ENCODE measurements at places on chromosomes 16 and 17.
A peak's percentile ranks its signal among the peaks of the same experiment; 100 is the strongest.

DNA sequence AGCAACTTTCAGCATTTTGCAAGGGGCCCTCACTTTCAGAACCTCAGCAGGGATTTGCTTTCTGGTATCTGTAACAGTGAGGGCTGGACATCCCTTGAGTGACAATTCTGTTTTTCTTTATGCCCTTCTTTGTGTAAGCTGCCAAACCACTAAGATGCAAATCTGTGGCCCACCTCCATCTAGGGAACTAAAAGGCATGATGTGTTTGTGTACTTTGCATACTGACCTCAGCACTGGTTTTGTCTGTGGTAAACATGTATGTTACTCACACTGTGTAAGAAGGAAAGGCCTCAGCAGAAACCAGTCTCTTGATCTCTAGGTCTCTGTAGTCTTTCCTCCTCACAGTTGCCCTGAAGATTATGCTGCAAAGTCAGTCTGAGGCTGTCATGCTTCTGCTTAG is 396.6 kb upstream of the DYNLRB2 start:
- no peak for DNase-seq

GRCh38 chr17:54153423-54153822 is 330.7 kb downstream of the KIF2B start:
- no peak for DNase-seq

DNA sequence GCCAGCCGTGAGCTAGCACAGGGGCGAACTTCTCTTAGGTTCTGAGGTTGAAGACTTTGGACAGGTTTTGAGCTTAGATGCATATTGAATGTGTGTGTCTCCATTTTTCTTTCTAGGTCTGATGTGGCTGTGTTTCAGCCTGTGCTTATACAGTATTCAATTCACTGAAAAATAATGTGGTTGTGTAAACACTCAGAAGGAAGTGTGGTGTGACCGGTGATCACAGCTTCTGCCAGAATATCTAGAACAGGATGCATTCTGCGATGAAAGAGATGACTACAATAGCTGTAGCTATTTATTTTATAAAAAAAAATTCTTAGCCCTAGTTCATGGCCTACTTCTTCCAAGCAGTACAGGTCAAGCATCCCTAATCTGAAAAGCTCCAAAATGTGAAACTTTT is 64.4 kb downstream of the MAP2K6 start:
- DNase-seq: no peak

DNA sequence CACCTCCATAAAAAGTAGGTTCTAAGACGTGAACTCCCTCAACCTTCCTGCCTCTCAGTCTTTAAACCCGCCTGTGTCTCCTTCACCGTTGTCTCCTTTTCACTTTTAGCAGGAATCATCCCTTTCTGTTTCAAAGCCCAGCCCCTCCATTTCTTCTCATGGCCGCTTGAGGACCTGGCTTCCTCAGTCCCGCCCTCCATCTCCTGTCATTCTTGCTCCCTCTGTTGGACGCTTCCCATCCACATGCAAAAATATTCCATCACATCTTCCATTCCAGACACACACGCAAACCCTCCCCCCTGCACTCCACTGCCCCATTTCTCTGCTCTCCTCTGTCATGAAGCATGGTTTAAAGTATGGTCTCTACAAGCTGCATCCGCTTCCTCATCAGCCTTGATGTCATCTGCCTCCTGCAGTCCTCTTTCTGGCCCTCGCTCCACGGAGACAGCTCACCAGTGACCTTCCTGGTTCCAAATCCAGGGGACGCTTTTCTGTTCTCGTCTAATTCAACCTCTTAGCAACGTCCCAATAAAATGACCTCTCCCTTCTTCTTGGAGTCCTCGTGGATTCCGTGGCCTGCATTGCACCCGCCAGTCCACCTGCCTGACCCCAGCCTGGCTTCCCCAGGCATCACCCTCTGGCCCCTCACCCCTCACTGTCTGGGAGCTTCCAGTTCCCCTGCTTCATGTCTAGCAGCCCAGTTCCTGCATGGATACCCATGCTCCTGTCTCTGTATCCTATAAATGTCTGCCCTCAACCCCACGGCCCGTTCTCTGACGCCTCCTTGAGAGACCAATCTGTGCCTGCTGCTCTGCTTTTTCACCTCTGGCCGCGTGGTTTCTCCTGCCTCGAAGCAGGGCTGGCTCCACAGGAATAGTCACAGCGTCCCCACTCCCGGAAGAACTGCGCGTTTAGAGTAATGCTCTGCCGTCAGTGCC is 26.2 kb downstream of the ANKRD40 start:
- peak; percentile 82 for DNase-seq

- no peak for DNase-seq
Observed at GRCh38 chr16:54542805-54543505, 256.4 kb upstream of the IRX3 start.

- DNase-seq: no peak
Observed at GRCh38 chr17:11082559-11082958, 158.5 kb upstream of the SHISA6 start.

DNA sequence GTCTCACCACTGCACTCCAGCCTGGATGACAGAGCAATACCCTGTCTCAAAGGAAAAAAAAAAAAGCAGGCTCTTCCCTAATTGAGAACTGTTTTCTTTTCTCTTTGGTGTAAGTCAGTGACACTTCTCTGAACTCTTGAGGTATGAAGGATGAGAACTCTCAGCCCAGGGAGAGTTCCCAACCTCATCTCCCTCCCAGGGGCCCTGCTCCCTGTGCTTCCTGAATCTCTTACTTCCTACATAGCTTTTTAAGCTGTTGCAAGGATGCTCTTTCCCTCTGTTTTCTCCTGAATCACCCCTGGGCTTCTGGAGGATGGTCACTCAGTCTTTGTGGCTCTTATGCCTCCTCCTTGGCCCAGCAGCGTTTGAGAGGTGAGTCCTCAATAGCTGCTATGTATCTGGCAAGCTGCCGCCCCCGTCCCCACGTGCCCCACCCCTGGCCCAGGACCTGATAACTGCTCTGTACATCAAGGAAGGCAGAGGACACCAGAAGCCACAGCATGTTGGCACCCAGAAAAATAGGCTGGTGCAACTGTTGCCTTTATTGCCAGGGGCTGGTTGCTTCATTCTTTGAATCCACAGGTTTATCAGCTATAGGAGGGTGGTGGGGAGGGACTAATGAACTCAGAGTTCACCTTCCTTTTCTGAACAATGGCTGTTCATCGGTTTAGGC is 24.0 kb downstream of the IGF2BP1 start:
- DNase-seq: no peak

DNA sequence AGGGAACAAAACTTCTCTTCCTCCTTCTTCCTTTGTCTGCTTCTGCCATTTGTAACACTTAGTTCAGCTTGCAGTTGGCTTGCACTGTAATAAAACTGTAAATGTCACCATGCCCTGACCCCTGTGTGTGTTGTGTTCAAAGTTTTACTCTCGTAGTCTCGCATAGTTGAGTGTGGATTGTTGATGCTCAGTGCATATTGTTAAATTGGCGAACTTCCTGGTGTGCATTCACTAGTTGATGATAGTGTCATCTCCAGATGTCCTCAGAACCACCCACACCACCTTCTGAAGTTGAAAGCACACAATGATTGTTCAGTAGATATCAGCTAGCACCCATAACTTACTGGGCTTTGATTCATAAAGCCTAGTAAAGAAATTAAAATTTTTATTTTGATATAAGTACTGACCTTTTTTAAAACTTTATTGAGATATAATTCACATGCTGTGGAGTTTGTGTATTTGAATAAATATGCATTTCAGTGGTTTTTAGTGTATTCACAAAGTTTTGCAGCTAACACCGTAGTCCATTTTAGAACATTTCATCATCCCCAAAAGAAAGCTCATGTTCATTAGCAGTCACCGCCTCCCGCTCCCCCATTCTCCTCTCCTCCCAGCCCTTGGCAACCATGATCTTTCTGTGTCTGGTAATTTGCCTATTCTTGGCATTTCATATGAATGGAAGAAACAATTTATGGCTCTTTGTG is 25.0 kb downstream of the USP10 start:
- DNase-seq: no peak

DNA sequence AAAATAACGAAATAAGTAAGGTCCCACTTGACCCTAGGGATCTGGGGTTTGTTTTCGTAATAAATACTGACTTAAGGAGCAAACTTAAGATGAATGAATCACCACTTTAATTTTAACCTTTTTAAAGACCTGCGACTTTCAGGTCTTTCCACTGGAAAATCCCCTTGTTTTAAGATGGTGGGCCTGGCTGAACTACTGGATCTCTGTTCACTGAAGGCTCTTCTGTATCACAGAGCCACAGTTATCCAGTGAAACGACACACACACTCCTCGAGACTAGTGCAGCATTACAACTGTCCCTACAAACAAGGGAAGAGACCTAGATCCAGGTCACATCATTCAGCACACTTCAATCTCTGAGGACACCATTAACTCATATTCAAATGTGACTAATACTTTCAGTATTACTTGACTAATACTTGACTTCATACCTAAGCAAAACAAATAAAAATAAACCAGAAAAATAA is 299.0 kb downstream of the CEP112 start:
- DNase-seq: no peak

- peak; percentile 81 for DNase-seq
Observed at GRCh38 chr17:55513885-55514590, 2.8 kb upstream of the SMIM36 start.

DNA sequence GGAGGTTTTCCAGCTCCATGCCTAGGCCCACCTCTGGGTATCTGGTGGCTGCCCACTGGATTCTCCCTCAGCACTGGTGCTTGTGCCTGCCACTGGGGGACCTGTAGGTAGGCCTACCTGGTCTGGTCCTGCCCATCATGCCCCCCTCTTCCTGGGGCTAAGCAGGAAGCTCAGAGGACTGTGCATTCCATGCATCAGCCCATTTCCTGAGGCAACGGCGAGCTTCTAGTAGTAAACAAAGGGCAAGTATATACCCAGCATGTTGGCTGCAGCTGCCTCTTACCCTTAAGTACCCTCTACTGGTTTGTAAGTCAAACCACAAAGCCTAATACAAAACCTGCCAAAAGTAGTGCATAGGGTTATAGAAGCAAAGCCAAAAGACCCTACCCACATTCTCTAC is 37.5 kb downstream of the SDR42E1 start:
- no peak for DNase-seq

DNA sequence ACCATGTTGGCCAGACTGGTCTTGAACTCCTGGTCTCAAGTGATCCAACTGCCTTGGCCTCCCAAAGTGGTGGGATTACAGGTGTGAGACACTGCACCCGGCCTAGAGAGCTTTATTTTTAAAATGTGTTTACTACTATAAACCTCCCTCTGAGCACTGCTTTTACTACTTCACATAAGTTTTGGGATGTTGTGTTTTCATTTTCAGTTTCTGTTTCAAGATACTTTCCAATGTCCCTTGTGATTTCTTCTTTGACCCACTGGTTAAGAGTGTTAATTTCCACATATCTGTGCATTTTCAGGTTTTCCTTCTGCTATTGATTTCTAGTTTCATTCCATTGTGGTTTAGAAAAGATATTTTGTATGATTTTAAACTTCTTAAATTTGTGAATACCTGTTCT is 74.4 kb downstream of the NETO2 start:
- no peak for DNase-seq

- DNase-seq: peak; percentile 68
Observed at GRCh38 chr17:6487251-6488007, 43.2 kb downstream of the PIMREG start.

- peak; percentile 88 for DNase-seq
Observed at GRCh38 chr16:4315186-4316107, at the start of gene GLIS2. GLIS2 (plus strand) TSS chr16:4316067; CDS start chr16:4332281, 16,214 bp downstream.

DNA sequence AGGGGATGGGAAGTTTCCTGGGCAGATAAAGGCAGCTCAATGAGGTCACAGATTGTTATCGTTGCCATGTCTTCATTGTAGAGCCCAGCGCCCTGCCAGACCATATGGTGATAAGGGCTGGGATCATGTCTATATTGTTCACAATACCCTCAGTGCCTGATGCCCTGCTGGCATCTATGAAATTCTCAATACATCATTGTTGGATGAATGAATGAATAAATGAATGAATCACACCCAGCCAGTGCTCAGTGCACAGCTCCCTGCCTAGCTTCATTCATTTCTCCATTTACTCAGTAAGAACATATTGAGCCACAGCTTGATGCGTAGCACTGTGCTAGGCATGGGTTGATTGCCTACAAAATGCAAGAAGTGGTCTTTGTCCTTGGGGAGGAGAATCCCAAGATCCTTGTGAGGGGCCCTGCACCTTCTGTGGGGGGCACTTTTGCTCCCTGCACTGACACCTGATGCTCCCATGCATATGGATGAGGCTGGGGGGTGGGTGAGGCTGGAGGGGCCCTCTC is 29.7 kb downstream of the MRC2 start:
- no peak for DNase-seq

DNA sequence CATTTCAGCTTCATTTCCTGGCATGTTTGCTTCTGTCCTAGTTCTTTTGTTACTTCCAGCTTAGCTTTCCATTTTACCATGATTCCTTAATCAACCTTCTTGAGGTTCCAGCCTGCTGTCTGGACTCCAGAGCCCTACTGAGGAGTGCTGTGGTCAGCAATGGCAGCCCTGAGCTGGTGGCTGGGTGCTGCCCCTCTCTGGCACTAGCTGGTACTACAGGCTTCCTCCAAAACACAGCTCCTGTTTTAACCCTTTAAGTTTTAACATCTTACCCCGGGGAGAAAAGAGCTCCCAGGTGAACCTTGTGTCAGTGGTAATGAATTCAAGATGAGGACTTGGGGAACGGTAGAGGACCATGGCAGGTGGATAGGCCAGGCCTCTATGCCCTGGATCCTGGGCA is 395.5 kb downstream of the TMEM114 start:
- DNase-seq: no peak

GRCh38 chr16:4384509-4384942 is 12.9 kb downstream of the VASN start:
- DNase-seq: no peak

- DNase-seq: no peak
Observed at GRCh38 chr16:24753437-24753836, 24.0 kb downstream of the TNRC6A start.

DNA sequence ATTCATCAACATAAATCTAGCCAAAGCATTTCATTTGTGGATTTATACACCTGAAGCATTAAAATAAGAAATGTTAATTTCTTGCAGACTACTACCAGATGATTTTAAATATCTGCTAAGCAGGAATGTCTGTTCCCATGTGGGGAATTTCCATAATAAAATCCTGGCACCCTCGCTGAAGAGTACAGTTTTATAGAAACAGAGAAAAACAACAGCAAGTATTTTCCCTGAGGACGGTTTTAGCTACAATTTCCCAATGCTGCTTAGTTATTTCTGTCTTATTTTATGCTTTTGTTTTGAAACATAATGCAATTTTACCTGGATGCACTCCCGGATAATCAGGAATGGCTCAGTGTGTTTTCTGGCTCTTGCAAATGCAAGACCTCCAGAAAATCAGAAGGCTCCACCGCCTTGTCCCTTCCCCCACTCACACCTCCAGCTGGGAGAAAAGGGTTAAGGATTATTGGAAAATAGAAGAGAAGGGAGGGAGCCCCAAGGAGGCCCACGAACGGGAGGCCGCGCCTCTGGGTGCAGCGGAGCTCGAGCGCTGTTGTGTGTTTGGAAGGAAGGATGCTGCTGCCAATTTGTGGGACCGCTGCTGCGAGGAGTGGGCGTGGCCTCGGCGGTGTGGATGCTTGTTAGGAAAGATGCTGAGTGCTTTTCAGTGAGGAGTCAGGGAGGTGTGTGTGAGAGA is at the start of gene CNTNAP4:
Gene CNTNAP4 (plus strand): TSS at position 657 of the 694 bp plus-strand sequence. CDS start 262 bp downstream, outside the sequence.
- peak; percentile 81 for DNase-seq

DNA sequence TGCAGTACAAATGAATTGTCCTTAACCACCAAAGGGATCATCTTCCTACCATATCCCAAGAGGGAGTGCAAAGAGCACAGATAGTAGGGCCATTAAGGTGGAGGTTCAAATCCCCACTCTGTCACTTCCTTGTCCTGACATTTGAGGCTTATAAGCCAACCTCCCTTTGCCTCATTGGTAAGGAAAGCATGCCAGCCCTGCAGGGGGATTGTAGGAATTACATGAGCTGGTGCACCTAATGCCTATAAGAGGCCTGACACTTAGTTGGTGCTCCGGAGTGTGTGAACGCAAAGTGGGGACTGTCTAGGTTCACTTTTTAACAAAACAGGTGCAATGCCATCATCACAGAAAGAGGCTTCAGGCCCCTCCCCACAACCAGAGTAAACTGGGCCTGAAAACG is 374.4 kb downstream of the SNX29 start:
- DNase-seq: no peak

Data from sigmoid colon (tissue), 7 donors.